ENCODE measurements at places on chromosomes 7 and 10.
A peak's percentile ranks its signal among the peaks of the same experiment; 100 is the strongest.

- no peak for DNase-seq
- H3K27me3 ChIP-seq, result no peaks in the 10 kb centered on the region
- no peak overlapping the region for H3K4me3 ChIP-seq
- H3K27ac ChIP-seq, result no peak overlapping the region
- H3K4me1 ChIP-seq, result no peaks in the 10 kb centered on the region
Observed at GRCh38 chr7:83921941-83922607, 272.5 kb downstream of the SEMA3A start.

GRCh38 chr10:122362031-122362592, 12.4 kb upstream of the PLEKHA1 start:
- no peak for DNase-seq
- no peak overlapping the region for H3K4me3 ChIP-seq
- H3K4me1 ChIP-seq, result peaks cover 7% of the 10 kb centered on the region
- no peaks in the 10 kb centered on the region for H3K36me3 ChIP-seq

DNA sequence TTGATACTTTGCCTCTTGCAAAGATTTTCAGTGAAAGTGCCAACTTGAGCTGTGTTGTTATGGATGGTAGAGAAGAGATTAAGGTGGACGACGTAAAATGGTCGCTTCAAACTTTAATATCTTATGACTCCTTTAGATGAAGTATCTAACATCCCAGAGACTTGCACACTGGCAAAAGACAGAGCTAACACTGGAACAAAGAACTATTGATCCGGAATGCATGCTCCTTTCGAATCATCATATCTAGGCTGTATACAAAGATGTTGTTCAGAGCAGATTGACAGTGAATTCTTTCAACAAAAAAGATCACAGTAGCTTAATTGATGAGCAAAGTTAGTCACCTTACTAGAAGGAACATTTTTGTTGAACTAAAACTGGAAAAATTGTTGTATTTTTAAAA, 592.7 kb downstream of the NXPH1 start:
- no peak overlapping the region for H3K4me3 ChIP-seq
- no peaks in the 10 kb centered on the region for H3K4me1 ChIP-seq
- no peaks in the 10 kb centered on the region for H3K36me3 ChIP-seq
- H3K27me3 ChIP-seq, result no peaks in the 10 kb centered on the region

DNA sequence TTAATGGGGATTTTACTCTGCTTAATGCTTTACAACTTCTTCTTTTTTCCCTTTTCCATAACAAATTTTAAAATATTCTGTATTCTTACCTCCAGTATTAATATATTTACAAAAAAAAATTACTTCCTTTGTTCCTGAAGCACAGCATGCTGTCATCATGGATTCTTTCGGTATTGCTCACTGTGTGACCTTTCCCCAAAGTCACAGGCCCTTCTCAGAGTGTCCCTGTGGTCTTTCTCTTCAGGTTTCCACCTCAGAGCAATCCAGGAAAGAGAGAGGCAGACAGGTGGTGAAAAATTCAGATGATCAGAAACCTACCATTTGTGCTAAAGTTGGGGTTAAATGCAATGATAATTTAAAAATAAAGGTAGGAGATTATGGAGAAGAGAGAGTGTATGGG, 13.0 kb downstream of the AOAH start:
- no peak overlapping the region for H3K27ac ChIP-seq
- DNase-seq, result no peak
- no peaks in the 10 kb centered on the region for H3K36me3 ChIP-seq
- H3K4me1 ChIP-seq, result no peaks in the 10 kb centered on the region

GRCh38 chr7:74656441-74656836, 1.1 kb upstream of the GTF2I start:
- H3K4me3 ChIP-seq, result peak overlapping the region; percentile 90
- peak; percentile 53 for DNase-seq
- peaks cover 8% of the 10 kb centered on the region for H3K27me3 ChIP-seq
- H3K4me1 ChIP-seq, result peaks cover 44% of the 10 kb centered on the region

- H3K27me3 ChIP-seq, result peaks cover 6% of the 10 kb centered on the region
- H3K4me1 ChIP-seq, result peaks cover 56% of the 10 kb centered on the region
- H3K36me3 ChIP-seq, result no peaks in the 10 kb centered on the region
- peak; percentile 30 for DNase-seq
- no peak overlapping the region for H3K4me3 ChIP-seq
Observed at GRCh38 chr7:69643708-69644445, 45.6 kb downstream of the AUTS2 start.

GRCh38 chr10:99593312-99593711, 26.9 kb downstream of the SLC25A28 start:
- DNase-seq, result no peak
- no peaks in the 10 kb centered on the region for H3K4me1 ChIP-seq
- H3K27me3 ChIP-seq, result no peaks in the 10 kb centered on the region
- no peaks in the 10 kb centered on the region for H3K36me3 ChIP-seq

- H3K36me3 ChIP-seq, result no peaks in the 10 kb centered on the region
- no peak overlapping the region for H3K4me3 ChIP-seq
- no peak overlapping the region for H3K27ac ChIP-seq
Observed at GRCh38 chr10:45197816-45198485, 117.5 kb downstream of the OR13A1 start.

DNA sequence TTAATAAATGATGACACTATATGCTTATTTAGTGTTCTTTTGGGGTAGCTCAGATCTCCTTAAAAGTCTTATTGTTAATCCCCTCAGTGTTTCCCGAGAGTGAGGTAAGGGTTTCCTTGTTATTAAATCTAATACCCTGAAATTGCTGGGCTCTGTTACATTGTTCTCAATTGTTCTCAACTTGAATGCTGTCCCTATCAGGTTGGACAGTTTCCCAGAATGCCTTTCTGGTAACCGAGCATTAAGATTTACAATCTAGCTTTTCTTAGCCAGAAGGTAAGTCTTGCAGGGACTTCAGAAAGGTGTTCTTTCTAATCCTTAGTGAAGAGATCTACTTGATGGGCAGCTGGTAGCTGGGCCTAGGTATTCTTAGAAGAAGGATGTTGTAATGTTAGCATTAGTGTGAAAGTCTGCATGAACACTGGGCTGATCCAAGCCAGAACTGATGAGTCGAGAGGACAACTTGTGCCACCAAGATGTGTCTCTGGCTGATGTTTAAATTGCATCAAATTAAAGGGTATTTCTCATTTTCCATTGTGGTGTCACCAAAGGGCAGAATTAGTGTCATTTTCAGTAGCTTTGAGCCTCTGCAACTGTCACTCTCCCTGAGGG, 89.9 kb downstream of the SND1 start:
- H3K27ac ChIP-seq, result no peak overlapping the region
- H3K36me3 ChIP-seq, result peaks cover 26% of the 10 kb centered on the region
- no peak for DNase-seq
- H3K4me1 ChIP-seq, result peaks cover 55% of the 10 kb centered on the region
- no peak overlapping the region for H3K4me3 ChIP-seq

- H3K36me3 ChIP-seq, result no peaks in the 10 kb centered on the region
- H3K27ac ChIP-seq, result peak overlapping the region; percentile 81
- peaks cover 59% of the 10 kb centered on the region for H3K4me1 ChIP-seq
- no peak overlapping the region for H3K4me3 ChIP-seq
- no peak for DNase-seq
Observed at GRCh38 chr10:63720676-63721075, 199.5 kb downstream of the REEP3 start.

DNA sequence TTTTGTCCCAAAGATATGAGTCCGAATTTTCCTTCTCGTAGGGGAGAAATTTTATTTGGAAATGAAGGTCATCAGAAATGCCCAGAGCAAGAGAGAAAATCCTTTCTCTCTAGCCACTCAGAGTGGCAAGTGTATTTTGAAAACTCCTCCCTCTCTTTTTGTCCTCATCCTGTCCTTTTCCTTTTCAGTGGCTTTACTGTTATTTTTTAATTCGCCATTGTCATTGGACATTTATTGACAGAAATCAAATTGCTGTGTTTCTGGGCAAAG, 39.6 kb downstream of the TET1 start:
- H3K36me3 ChIP-seq, result peaks cover 11% of the 10 kb centered on the region
- DNase-seq, result no peak
- peaks cover 24% of the 10 kb centered on the region for H3K4me1 ChIP-seq
- peaks cover 1% of the 10 kb centered on the region for H3K27me3 ChIP-seq
- peak overlapping the region; percentile 89 for H3K4me3 ChIP-seq
- H3K27ac ChIP-seq, result peak overlapping the region; percentile 94

DNA sequence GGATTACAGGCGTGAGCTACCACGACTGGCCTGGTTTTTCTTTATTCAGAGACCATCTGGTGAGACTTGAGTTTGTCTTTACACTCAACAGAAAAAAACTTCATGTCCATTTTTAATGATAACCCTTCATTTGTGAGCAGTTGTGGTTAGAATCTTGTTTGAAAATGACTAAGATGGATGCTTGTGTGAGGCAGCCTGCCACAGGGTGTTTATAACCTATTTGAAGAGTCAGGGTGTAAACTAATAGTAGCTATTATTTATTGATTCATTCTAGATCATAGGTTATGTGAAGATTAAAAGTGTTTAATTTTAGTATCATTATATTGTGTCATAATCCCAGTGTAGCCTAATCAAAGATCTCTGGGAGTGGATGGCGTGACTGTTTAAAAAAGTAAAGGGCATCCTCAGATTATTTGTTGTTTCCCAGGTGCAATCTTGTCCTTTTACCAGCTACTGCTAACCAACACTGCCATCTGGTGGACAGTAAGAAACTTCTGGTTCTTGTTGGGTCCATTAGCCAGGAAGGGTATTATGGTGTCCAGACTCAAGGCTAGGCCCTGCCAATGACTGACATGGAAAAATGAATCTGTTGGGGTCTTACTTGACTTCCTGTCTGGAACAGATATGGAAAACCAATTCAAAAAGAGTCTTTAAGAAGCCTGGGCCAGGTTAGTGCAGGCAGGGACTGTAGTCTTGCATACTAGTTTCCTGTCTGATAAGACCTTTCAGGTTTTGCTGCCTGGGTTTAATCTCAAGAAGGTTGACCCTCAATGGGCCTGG, 24.9 kb downstream of the NRBF2 start:
- no peak overlapping the region for H3K27ac ChIP-seq
- DNase-seq, result peak; percentile 46
- H3K36me3 ChIP-seq, result no peaks in the 10 kb centered on the region
- H3K4me3 ChIP-seq, result no peak overlapping the region

DNA sequence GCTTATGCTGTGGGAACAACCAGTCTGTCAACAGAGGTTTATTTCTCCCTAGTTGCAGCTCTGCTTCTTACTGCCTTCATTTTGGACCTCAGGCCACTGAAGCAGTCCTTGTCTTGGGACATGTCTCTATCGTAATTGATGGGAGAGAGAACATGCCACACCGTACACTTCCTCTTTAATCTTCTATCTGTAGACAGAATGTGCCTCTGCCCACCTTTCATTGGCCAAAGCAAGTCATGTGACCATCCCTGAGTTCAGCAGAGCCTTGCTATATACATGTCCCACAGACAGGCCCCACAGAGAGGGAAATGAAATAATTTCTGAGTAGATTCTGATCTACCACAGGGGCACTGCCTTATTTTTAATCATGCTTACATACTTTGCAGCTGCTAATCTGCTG, 98.0 kb downstream of the KCND2 start:
- H3K4me1 ChIP-seq, result peaks cover 3% of the 10 kb centered on the region
- no peaks in the 10 kb centered on the region for H3K36me3 ChIP-seq
- DNase-seq, result no peak
- H3K27me3 ChIP-seq, result no peaks in the 10 kb centered on the region

DNA sequence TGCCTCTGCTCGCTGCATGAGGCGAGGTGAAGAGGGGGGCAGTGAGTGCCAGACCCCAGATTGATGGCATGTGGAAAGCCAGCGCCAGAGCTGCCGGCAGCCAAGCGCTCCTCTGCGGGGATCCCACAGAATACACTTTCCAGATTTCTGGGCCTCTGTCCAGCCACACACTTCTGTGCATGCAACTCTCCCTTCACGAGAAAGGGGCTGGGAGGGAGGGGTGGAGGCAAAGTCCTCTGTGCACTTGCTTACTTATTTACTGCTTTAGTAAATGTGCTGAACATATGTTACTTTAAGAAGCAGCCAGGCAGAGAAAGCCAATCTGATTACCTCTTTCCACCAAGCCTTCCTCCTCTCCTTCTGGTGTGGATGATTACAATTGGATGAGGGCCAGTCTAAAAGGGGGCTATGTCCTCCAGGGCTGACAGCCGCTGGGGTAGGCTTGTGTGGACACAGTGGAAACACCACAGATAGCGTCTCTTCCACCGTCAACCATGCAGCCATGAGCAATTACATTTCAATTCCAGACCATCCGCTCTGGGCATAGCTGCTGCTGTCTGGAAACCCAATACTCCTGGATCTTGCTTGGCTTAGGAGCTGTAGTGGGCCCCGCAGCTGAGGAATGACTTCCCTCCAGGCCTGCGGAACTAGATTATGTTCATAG, 322.8 kb upstream of the ANKRD30A start:
- H3K36me3 ChIP-seq, result no peaks in the 10 kb centered on the region
- no peak overlapping the region for H3K4me3 ChIP-seq
- no peaks in the 10 kb centered on the region for H3K27me3 ChIP-seq

DNA sequence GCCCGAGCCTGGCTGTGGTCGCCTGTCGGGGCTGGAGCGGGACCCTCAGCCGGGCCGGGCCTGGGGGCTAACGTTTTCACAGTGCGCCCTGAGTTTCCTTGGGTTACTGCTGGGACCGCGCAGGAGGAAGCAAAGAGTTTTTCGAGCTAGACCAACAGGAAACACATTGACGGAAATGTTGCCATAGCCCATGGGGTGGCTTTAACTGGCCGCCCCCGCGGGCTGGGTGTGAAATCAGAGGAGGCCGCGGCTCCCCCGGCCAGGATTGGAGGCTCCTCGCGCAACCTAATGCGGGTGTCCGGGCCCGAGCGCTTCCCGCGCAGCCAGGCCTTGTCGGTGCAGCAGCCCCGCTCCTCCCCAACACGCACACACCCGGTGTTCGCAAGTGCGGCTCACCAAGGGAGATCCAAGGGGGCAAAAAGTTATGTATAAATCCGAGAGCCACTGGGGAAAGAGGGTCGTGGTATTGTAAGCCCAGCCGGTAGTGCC, 1.9 kb downstream of the HHEX start:
- peak; percentile 67 for DNase-seq
- peak overlapping the region; percentile 99 for H3K27ac ChIP-seq
- peak overlapping the region; percentile 100 for H3K4me3 ChIP-seq
- peaks cover 59% of the 10 kb centered on the region for H3K36me3 ChIP-seq
- H3K4me1 ChIP-seq, result peaks cover 42% of the 10 kb centered on the region
- H3K27me3 ChIP-seq, result peaks cover 31% of the 10 kb centered on the region

DNA sequence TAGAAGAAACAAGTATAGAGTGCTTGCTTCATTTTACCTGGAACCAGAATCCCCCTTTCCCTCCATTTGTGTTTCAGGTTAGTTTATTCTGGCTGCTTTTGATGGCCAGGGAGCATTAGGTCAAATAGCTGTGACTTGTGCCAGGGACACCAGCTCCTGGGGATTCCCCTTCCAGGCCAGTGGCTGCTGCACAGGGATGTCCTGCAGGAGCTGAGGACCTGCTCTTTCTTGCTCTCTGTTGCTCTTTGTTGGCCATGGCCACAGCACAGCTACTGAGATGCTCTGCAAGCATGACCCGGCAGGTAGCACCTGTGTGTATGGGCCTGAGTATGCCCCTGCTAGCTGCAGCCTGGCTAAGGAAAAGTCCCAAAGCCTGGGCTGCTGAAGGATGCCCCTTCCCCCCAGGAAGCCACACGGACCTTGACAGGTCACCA, 208.9 kb downstream of the EBF3 start:
- H3K36me3 ChIP-seq, result peaks cover 3% of the 10 kb centered on the region
- H3K27ac ChIP-seq, result no peak overlapping the region
- no peak for DNase-seq

DNA sequence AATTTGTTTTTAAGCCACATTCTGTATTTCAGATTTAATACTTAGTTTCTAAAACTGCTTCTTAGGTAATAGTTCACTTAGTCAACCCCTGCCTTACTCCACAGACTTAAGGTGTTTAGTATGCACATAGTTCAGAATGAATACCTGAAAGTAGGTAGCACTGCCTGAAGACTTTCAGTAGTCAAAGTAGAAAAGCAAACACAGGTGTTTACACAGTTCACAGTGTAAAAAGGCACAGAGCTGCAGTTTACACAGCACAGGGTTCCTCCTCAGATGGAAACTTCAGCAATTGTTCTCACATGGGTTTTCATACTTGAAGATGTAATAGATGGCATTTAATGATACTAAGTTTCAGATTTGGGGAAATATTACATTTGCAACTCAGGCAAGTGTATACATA, 3.1 kb upstream of the PKD1L1 start:
- H3K4me1 ChIP-seq, result peaks cover 35% of the 10 kb centered on the region
- H3K36me3 ChIP-seq, result no peaks in the 10 kb centered on the region
- H3K27me3 ChIP-seq, result no peaks in the 10 kb centered on the region
